ENCODE measurements at places on chromosomes 11 and 22. TPM values are rescaled to one million over a fixed set of nuclear protein-coding genes. Genes with fewer than 3 reads are reported as not detected.

GRCh38 chr11:129658526-129658867 is 157.2 kb upstream of the TMEM45B start:
- DNase-seq = peak; percentile 47

DNA sequence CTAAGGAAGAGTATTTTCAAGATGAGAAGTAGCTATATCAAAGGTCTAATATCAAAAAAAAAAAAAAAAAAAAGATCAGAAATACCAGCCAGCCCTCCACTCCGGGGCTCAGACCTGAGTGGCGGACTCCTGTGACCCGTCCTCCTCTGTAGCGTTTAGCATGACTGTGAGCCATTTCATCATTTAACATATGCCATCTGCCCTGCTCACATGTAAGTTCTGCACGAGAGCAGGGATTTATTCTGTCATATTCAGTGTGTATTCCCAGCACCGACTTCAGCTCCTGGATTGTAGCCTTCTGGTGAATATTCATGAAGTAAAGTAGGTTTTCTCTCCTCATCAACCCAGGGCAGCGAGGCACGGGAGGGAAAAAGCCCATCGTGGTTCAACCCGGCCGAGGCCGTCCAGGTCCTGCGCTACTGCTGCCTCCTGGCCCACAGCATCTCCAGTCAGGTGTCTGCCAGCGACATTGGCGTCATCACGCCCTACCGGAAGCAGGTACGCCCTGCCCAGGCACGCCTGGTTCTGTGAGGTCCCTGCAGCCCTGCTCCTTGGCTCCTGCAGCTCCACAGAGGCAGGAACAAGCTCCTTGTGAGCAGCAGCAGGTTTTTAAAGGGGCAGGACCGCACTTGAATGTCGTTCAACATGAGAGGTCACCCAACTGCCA is 12.7 kb upstream of the PANX2 start:
- DNase-seq = no peak

DNA sequence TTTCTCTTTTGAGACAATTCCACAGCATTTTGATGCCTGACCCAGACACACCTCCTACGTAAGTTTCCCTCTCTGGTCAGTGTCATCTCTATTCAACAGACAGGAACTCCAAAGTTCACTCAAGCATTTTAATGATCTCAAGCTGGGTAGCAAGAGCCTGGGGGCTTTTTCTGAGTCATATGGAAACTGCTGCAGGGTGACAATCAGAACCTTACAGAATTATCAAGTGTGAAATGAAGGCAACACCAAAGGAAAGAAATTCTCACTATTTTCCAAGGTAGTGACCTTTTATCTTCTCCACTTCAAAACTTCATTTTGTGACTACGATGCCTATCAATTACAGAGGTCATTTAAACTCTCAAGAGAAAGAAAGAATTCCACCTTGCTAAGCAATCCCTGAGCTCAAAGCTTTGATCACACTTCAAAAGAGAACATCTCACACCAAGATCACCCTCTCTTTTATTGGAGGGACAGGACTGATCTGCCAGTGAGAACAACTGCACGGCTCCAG is 229.0 kb upstream of the ZC3H12C start:
- DNase-seq = no peak

DNA sequence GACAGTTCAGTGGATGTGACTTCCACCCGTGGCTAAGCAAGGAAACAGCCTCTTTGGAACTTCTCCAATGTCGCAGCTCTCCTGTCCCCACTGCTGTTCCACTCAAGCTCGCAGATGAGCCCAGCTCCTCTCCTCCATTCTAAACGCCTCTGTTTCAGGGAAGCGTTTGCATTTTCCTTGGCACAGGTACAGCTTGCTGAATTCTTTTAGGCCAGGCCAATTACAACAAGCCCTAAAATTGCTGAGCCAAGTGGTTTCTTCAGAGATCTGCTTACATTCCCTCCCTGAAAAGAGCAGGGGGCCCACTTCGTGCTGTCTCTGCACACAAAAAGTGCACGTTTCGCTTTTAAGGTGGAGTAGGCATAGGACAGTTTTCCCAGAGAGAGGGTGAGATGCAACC is 91.5 kb upstream of the BLID start:
- no peak for DNase-seq

- no peak for DNase-seq
Measured at GRCh38 chr11:8649361-8649760, 33.1 kb downstream of the TRIM66 start.

GRCh38 chr11:114163830-114164401 is 104.4 kb downstream of the ZBTB16 start:
- no peak for DNase-seq

- DNase-seq = no peak
Measured at GRCh38 chr11:74777877-74778276, 29.2 kb downstream of the RNF169 start.

DNA sequence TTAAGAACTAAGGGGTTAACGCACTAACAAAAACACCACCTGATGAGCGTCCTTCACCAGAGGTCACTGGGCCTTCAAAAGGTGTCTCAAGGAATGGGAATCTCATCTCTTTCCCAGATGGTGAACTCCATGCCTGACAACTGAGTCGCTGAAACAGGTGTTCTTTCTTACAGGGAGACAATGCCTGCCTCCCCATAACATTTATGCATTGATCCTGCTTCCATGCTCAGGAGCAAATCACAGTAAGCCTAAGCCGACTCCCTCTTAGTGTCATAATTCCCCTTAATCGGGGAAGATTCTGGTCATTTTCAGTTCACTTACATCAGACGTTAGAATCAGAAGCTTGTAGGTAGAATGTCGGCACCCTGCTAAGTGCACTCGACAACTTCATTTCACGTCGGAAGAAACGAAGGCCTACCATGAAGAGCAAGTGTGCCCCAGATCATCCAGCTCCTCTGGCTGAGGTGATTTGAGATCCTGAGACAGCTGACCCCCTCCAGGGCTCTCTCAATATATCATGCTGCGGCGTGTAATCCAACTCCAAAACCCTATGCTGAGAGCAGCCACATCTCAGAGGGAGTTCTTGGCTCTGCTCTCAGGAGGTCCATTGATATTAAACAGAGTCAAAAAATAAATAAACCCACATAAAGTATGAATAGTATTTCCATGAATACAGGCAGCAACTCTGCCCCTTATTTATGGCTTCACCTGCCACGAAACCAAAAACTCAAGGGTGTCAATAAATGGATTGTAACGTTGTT is 163.1 kb downstream of the LARGE1 start:
- no peak for DNase-seq

GRCh38 chr11:1839924-1840779 is 1.4 kb downstream of the TNNI2 start:
- no peak for DNase-seq

- DNase-seq = no peak
Measured at GRCh38 chr11:87529486-87529885, 491.8 kb downstream of the TMEM135 start.

DNA sequence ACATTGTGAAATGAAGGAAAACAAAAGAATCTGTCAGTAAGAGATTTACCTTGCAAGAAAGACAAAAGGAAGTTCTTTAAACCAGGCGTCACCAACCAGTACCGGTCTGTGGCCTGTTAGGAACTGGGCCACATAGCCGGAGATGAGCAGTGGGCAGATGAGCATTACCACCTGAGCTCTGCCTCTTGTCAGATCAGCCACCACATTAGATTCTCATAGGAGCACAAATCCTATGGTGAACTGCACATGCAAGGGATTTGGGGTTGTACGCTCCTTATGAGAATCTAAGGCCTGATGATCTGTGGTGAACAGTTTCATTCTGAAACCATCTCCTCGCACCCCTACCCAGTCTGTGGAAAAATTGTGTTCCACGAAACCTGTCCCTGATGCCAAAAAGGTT is 108.2 kb downstream of the CYP2R1 start:
- no peak for DNase-seq

DNA sequence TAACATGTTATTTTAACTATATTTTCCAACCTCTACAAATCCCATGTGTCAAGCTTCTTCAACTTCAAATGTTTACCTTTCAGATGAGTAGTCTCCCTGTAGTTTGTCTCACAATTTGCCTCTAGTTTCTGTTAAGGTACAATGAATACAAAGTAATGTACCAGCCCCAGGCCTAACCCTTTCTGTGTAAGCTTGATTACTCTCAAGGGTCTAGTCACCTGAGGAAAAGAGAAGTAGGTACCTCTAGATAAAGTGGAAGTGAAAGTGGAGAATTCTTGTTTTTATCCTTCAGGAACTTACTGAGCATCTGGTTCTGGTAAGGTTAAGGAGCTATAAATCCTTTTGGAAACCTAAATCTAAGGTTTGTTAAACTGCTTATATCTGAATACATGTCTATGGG is at the start of gene OR51A7:
OR51A7 (plus strand) TSS at position 300 of the 400 bp plus-strand sequence. CDS start 3,587 bp downstream, outside the sequence.
- no peak for DNase-seq

DNA sequence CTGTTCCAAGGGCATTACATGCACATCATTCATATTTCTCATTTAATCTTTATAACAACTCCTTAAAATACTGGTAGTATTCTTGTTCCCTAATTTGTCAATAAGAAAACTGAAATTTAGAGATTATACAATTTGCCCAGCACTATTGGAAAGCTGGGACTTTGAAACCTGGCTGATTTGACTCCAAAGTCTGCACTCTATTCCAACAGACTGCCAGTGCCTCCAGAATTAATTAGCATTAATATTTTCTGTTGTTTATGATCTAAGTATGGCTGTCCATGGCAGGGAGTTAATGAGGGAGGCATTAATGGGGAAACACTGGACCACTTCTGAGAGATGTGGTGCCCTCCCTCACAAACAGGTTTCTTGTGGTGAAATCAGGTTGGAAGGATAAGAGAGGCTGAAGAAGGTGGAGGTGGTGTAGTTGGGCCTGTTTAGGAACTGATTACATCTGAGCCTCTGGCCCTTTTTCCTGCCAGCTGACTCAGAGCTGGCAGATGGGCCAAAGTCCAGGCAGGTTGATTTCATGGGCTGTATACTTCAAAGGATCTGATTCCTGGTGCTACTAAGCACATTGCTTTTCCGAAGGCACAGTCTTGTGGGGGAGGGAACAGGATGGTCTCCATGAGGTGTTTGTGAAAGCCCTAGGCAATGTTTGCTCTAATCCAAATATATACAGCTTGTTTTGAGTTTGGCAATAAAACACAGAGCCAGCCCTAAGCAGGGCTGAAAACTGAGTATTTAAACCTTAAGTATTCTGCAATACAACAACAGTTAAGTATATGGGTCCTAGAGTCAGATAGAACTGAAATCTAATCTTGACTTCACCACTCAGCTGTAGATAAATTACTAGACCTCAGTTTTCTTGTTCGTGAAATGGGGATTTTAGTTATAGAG is 21.0 kb upstream of the RAB30 start:
- DNase-seq = no peak

DNA sequence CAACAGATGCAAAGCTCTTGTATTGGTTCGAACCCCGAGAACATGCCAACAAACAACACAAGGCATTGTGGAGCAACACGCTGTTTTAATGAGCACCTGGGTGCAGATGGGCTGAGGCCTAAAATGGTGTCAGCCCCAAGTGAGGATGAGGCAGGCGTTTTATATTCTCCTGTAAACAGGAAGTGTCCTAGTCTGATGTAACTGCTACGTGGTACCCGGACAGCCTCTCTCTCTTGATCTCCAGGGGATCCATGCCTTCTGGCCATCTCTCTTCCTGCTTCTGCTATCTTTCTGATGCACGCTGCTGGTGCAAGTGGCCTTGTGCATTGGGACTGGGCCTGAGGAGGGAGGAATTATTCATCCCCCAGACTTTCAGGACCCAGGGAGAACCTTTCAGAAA is 19.4 kb upstream of the VSTM5 start:
- no peak for DNase-seq

DNA sequence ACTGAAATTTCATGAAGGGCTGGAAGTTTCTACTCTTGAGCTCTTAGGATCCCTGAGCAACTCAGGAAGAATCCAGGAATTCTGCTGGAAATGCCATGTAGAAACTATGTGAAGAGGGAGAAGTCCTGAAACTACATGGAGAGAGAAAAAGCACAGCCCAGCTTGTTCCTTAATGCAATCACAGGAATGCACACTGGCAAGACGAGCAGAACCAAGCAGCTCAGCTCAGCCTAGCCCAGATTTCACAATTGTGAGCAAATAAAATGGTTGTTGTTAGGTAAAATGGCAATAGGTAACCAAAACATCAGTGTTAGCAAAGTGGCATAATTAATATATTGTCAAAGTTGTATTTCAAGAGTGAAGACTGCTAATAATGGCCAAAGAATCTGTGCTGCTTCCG is 28.1 kb downstream of the ZNF214 start:
- DNase-seq = no peak

- DNase-seq = no peak
Measured at GRCh38 chr22:24466716-24467328, 28.3 kb upstream of the UPB1 start.

DNA sequence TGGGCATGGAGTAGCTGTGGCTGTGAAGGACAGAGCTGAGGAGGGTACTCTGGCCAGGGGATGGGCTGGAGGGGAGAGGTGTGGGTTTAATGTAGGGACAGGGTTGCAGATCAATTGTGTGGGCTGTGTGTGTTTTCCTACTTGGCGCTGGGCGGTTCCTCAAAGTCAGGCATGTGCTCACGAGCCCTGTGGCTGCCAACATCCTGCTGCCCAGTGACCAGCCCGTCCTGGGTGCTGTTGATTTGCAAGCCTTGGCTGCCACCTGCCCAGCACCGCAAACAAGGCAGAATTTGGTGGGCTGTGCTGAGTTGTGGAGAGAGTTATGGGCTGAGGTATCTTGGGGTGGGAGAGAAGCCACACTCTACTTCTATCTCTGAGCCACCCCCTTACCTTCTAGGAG is 69.2 kb downstream of the SCN3B start:
- no peak for DNase-seq

DNA sequence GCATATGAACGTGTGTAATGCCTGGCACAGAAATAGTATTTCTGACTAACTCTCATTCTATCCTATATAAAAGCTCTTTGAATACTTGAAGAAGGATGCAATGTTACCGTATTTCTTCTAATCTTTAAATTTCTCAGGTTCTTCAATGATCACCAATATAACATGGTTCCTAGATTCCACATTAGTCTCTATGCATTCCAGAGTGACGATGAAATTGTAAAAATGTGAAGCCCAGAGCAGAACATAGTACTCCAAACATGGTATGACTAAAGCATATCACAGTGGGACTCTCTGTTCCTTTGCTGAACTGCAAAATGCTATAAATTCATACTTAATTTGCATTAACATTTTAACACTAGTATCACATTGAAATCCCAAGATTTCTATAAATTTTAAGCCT is 877.6 kb upstream of the CHORDC1 start:
- no peak for DNase-seq

DNA sequence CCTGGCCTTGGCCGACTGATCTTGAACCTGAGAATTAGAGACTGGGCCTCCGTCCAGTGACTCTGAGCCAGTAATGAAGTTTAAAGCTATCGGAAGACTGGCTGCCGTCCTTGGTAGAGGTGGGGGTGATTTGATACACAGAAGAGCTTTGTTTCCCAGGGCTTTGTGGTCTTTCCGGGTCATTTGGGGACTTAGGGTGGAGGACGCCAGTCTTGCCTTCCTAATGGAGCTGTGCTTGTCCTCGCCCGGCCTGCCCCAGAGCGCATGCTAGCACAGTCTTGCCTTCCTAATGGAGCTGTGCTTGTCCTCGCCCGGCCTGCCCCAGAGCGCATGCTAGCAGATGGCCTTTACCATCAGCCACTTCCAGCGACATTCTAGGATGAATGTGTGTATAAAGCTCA is 65.8 kb downstream of the ST3GAL4 start:
- no peak for DNase-seq

- DNase-seq = no peak
Measured at GRCh38 chr22:44615602-44616180, 86.3 kb upstream of the PRR5 start.

Gene TRIM66
- 7.8 TPM for total RNA-seq

Gene ANO9
- total RNA-seq = 16.6 TPM

Gene APOL4
- total RNA-seq = not detected

Gene DERL3
- 10.9 TPM for total RNA-seq

Gene CBLIF
- not detected for total RNA-seq

Gene HTR3B
- total RNA-seq = not detected

Gene SYT8
- total RNA-seq = not detected

Gene RRP7A
- 72.9 TPM for total RNA-seq

Gene EXPH5
- 9.2 TPM for total RNA-seq

Gene FAM83F
- total RNA-seq = 43.1 TPM

Gene FAM181B
- 1.1 TPM for total RNA-seq

Data from WTC11 (cell line).